ENCODE measurements at places on chromosomes 13 and 19.

DNA sequence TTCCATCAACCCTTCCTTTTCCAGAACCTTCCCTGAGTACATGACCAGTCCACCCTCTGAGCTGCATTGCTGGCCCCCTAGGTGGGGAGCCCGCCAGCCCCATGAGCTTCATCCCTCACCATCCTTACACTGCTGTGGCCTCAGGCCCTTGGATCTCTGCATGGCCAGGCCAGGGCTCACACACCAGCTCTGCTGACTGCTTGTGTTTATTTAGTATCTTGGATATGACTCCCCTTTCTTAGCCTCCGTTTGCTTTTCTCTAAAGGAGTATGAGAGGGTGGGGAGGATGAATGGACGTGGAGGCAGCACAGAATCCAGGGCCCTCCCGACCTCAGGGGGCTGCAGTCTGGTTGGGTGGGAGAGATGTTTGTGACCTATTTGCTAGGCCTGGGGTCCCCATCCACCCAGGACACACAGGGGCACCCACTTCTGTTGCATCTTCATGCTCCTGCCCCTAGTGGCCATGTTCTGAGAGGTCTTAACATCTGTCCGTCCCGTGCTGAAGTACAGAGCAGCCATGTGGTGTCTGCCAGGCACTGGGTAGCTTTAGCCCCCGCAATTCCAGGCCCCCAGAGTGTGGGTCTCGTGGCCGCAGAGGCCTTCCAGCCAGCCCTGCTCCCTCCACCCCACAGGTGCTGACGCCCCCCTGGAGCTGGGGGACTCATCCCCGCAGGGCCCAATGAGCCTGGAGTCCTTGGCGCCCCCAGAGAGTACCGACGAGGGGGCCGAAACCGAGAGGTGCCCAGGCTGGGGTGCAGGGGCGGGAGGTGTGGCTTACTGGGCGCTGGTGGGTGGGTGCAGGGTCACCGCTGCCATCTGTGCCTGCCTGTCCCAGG is 13.0 kb downstream of the ARHGEF1 start:
- no peak for DNase-seq

GRCh38 chr13:52009946-52010345 is 1.3 kb downstream of the ATP7B start:
- no peak for DNase-seq

GRCh38 chr13:99403458-99403971 is 96.3 kb upstream of the GPR183 start:
- no peak for DNase-seq

GRCh38 chr19:34963573-34964406 is at the start of gene ZNF792:
Gene ZNF792 (minus strand): TSS chr19:34964229. CDS start chr19:34963662, 567 bp downstream.
- DNase-seq = peak; percentile 17

GRCh38 chr13:98214707-98215106 is 37.6 kb upstream of the RNF113B start:
- no peak for DNase-seq

- no peak for DNase-seq
Observed at GRCh38 chr13:35925669-35926068, 205.5 kb downstream of the DCLK1 start.

DNA sequence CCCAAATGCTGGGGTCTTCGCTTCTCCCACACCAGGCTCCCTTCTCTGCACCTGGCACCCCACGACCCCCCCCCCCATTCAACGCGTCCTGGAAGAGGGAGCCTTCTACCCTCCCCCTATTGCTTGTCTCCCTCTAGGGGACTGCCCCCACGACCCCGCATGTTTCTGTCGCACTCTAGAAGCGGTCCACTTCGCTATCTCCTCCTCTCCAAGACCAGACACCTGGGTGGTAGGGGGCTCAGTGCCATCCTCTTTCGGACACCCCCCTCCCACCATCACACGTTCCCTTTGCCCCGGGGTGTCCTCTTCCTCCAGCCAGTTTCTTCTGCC is 1.5 kb downstream of the TGFB1 start:
- DNase-seq = no peak

GRCh38 chr19:48540110-48540509 is 11.9 kb upstream of the SULT2B1 start:
- DNase-seq = no peak

DNA sequence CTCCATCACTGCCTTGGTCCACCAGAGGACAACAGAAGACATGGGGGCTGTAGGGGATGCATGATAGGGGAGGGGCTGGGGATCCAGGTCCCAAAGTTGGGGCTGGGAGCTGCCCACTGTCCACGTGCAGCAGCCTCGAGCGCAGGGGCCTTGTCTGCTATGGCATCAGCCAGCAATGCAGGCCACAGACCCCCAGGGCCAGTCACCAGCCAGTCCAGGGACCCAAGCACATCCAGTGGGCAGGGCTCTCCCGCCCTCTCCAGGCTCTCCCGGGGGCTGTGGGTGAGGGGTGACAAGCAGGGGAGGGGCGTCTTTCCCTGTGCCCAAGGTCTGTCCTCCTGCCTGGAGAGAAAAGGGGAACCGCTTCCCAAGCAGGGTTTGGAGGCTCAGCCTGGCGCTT is 32.8 kb downstream of the PEPD start:
- no peak for DNase-seq

DNA sequence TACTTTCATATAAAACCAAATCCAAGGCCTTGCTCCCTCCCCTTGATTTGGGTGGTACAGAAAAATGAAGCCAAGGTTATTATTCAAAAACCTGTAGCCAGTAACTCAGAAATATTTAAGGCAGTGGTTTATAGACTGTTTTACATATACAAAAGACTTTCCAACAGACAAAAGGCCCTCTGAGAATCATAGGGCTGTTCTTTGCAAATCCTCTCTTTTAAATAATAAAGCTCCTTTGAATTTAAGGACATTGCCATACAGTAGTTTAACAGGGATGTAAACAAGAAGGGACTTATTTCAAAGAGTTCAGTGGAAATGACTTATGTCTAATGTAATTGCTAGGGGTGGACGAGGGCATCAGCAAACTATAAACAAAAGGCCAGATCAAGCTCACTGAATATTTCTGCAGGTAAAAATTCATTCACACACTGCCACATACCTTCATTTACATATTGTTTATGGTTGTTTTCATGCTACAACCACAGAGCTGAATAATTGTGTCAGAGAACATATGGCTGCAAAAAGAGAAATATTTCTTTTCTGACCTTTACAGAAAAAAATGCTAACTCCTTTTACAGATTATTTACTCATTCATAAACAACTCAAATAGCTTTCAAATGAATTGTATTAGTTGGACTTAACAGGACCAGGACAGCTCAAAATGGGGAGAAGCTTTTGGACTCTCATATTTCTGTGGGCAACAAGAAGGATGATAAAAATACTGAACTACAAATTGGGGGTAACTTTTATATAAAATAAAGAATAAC is 665.6 kb downstream of the SLITRK1 start:
- DNase-seq = no peak

DNA sequence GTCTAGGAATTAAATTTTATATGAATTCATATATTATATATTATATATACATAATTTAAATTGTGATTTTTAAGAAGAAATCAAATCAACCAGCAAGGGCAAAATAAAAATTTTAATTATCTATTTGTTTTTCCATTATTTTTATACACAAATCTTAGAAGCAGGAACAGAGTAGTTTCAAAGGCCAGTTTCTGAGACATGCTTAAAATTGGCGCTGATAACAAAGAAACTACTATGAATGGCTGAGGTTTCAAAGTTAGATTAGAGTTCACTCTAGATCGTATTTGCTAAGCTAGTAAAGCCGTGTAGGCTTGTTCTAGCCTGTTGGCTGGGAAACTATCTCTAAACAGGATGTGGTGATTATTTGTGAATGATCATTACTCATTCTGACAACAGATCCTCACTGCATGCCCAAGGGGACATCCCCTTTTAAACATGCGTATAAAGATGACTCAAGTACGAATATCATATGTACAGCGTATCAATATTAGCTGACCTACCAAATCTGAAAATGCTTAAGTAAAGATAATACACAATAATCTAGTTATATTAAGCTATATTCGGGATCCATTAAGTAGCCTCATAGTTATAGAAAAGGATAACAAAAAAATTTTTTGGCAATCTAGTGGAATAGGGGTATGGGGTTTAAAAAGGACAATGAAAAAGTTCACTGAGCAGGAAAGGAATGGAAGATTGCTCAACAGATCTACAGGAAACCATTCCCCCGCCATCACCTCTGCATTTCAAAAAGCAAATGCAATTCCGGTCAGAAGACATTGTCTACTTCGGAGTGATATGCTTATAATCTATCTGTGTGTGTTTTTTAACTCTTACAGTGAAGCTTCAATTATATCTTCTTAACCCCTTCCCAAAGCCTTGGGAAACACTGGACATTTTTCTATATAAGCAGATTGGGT is 150.1 kb downstream of the SHISA2 start:
- DNase-seq = no peak

GRCh38 chr13:36518707-36519106 is 86.4 kb downstream of the CCNA1 start:
- no peak for DNase-seq

DNA sequence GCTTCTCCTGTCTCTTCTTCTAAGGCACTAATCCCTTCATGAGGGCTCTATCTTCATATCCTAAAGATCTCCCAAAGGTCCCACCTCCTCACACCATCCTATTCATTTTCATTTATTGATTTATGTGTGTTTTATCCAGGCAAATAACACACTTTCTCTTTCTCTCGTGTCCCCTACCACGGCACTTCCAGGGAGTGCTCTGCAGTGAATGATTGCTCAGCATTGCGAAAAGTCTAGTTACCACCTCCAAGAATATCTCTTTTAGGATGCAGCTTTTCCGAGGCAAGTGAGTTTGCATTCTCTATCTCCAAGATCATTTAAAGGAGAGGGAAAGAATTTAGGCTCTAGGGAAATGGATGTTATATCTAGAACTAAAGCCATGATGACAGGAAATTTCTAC is 101.7 kb downstream of the MIPEP start:
- DNase-seq = no peak

GRCh38 chr19:7539827-7540425 is 4.4 kb downstream of the PNPLA6 start:
- no peak for DNase-seq

GRCh38 chr13:64054321-64054720 is 2638.7 kb upstream of the PCDH20 start:
- no peak for DNase-seq

DNA sequence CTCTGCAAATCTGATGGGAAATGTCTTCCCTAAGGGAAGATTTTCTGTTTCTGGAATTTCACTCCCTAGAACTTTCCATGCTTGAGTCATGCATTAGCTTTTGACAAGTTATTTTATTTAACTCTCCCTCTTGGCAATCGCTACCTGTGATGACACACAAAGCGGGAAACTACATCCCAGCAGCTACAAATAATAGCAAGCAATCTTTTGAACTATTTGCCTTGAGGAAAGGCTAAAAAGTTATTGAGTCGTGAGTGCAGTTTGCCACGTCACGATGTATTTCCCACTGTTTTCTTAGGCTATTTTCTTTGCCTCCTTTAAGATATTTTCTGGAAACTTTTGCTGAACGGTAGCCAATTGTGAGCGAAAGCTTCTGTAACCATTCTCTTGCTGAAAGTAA is 353.3 kb upstream of the HTR2A start:
- DNase-seq = no peak

DNA sequence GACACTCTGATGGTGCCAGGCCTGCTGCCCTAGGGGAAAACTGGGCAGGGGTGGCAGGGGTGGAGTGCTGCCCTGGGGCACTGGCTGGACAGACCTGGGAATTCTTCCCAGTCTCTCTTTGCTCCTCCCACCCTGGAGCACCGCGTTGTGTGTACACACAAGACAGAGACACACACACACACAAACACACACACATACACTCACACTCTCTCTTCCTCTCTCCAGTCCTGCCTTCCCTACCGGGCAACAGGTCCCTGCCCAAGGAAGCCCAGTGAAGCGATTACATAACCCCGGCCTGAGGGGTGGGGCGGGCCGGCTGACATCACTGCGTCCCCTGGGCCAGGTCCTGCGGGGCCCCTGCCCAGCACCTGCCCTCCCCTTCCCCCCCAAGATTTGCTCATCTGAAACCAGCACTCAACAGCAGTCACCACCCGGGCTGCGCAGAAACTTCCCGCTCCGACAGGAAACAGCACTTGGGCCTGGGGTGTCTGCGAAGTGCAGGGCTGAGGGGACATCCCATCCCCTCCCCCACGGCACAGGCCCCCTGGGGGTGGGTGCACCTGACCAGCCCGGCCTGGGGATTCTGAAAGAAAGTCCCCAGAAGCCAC is 1.2 kb downstream of the MKNK2 start:
- peak; percentile 43 for DNase-seq

GRCh38 chr19:49669516-49669915 is 3.8 kb downstream of the BCL2L12 start:
- no peak for DNase-seq
